ENCODE measurements at places on chromosomes 1 and 21. TPM values are rescaled to one million over a fixed set of nuclear protein-coding genes. Genes with fewer than 3 reads are reported as not detected.

GRCh38 chr1:167430849-167431242 lies 87.5 kb downstream of the CD247 start:
- no peak overlapping the region for H3K27ac ChIP-seq
- no peaks in the 10 kb centered on the region for H3K27me3 ChIP-seq
- H3K4me1 ChIP-seq, result no peaks in the 10 kb centered on the region
- DNase-seq, result no peak
- no peak overlapping the region for H3K4me3 ChIP-seq

GRCh38 chr1:180906511-180906910 lies 6.2 kb upstream of the KIAA1614 start:
- H3K27ac ChIP-seq, result no peak overlapping the region
- no peaks in the 10 kb centered on the region for H3K27me3 ChIP-seq
- no peaks in the 10 kb centered on the region for H3K4me1 ChIP-seq
- H3K4me3 ChIP-seq, result no peak overlapping the region
- H3K36me3 ChIP-seq, result no peaks in the 10 kb centered on the region

- no peak for DNase-seq
- no peaks in the 10 kb centered on the region for H3K4me1 ChIP-seq
- no peak overlapping the region for H3K27ac ChIP-seq
- H3K36me3 ChIP-seq, result no peaks in the 10 kb centered on the region
- no peaks in the 10 kb centered on the region for H3K27me3 ChIP-seq
- no peak overlapping the region for H3K4me3 ChIP-seq
Observed at GRCh38 chr1:55225228-55225627, 10.1 kb upstream of the USP24 start.

DNA sequence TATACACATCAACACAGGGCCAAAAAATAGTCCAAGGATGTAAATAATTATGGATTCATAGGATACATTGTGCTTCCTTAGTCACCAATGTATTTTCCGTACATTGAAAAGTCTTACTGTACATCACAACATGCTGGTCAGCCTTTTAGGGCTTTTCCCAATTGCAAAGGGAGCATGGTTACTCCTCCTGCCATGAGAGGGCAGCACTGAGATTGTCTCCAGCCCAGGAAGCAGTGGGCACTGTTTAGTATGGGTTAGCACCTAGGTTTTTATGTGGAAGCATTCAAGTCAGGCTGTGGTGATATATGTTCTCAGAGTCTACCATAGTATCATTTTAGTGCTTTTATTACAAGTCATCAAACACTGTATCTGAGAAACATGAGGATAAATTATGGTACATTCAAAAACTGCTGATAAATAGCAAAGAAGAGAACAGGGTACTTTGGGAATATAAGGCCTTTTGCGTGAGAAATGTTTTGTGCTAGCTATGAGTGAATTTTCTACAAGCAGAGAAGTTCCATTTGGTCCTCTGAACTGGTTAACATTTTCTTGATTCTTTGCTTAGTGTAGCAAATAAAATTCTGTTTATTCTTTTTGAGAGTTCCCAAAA lies 34.0 kb downstream of the ST6GALNAC5 start:
- H3K27me3 ChIP-seq, result no peaks in the 10 kb centered on the region
- H3K4me3 ChIP-seq, result no peak overlapping the region
- H3K36me3 ChIP-seq, result no peaks in the 10 kb centered on the region
- no peak overlapping the region for H3K27ac ChIP-seq
- no peaks in the 10 kb centered on the region for H3K4me1 ChIP-seq
- peak; percentile 54 for DNase-seq

- no peak for DNase-seq
- peaks cover 5% of the 10 kb centered on the region for H3K4me1 ChIP-seq
- H3K4me3 ChIP-seq, result no peak overlapping the region
- H3K27me3 ChIP-seq, result no peaks in the 10 kb centered on the region
Observed at GRCh38 chr1:65341381-65341780, 32.0 kb downstream of the DNAJC6 start.

DNA sequence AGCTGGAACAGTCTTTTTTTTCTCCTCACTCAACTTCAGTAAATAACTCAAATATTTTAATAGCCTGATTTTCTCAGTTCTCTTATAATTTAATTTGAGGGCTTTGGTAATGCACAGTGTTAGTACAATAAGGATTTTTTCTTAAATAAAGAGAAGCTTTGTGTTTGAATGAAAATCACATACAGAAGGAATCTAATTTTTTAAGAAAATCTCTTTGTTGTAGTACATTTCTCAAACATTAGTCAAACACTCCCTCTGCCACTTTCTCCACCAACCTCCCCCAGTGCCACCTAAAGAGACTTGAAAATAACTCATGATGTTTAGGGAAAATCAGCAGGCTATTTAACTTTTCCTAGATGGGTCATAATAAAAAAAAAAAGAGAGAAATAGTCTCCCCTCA lies 42.3 kb upstream of the ACP6 start:
- H3K36me3 ChIP-seq, result no peaks in the 10 kb centered on the region
- H3K27me3 ChIP-seq, result no peaks in the 10 kb centered on the region
- no peak for DNase-seq
- H3K4me1 ChIP-seq, result peaks cover 14% of the 10 kb centered on the region
- no peak overlapping the region for H3K27ac ChIP-seq

GRCh38 chr1:95181096-95181495 lies 52.9 kb upstream of the RWDD3 start:
- DNase-seq, result no peak
- H3K4me3 ChIP-seq, result no peak overlapping the region

TMEM269 gene
- total RNA-seq, result 0.34 TPM

CLIC6 gene
- total RNA-seq, result 0.05 TPM

OR14K1 gene
- not detected for total RNA-seq

INKA2 gene
- 4.0 TPM for total RNA-seq

All from HCT116 (cell line).